ENCODE measurements at places on chromosomes 16 and 17.

GRCh38 chr17:31008374-31009041 is 37.7 kb downstream of the RNF135 start:
- DNase-seq, result peak; percentile 57

DNA sequence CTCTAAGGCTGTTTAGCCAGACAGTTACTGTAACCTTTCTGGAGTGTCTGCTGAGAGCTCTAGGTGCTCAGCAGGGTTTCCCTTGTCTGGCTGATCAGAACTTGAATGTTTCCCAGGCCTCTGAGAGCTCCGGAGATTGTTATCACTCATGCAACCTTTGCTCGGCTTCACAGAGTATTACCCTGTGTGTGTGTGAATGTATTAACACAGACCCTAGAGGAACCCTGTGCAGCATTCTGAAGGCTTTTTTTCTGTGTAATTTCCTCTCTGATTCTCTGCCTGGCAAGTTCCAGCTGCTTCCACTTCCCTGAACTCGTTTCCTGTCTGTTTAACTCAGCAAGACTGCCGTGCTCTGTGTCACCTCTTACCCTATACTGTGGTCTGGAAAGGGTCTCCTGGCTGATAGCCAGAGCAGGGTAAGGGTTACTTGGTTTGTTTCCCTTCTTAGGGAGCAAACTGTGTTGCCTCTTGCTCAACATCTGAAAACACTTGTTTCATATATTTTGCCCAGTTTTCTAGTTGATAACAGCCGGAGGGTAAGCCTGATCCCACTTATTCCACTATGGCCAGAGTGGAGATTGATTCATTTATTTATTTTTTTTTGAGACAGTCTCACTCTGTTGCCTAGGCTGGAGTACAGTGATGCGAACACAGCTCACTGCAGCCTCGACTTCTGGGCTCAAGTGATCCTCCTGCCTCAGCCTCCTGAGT is 21.7 kb downstream of the PRMT7 start:
- DNase-seq, result no peak

DNA sequence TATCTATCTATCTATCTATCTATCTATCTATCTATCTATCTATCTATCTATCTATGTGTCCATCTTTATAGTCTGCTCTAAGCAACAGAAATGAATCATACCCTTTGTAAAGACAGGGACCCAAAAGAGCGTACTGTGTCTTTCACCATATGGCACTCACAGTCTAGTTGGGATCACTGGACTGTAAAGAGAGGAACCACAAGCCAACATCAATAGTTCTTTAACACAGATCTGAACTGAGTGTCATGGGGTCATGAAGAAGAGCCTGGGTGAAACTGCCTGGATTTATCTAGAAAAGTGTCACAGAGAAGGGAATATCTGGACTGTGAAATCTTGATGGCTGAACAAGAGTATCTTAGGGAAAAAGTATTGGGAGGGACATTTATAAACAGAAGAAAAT is 619.1 kb upstream of the SOX9 start:
- DNase-seq, result no peak

DNA sequence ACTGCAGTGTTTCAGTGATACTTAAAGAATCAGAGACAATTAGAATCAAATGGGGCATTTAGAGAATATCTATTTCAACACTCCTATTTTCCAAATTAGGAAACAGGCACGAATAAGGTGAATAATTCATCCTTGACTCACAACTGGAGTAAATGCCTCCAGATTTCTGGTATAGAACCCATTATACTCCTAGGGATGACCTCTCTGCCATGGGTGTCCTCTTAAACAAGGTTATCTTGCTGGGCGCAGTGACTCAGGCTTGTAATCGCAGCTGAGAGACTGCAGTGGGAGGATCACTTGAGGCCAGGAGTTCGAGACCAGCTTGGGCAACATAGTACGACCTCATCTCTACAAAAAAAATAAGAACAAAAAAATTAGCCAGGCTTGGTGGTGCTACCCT is 139.8 kb upstream of the ELAC2 start:
- no peak for DNase-seq

- no peak for DNase-seq
Measured at GRCh38 chr16:68086336-68086841, 1.2 kb downstream of the NFATC3 start.

DNA sequence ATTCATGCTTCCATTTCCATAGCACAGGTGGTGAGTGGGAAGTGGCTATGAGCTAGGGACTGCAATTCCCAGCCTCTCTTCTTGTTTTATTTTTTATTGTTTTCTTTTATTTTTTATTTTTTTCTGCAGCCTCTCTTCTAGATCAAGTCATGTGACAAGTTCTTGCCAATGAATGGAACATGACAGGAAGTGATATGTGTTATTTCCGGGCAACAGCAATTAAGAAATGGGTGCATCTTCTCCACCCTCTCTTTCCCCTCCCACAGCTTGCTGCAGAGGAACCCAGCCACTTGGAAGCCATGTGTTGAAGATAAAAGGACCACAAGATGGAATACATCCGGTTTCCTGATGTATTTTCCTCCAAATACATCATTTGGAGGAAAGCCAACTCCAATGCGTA is 23.6 kb downstream of the IRX5 start:
- no peak for DNase-seq

- no peak for DNase-seq
Measured at GRCh38 chr16:55817236-55817912, 15.5 kb downstream of the CES1 start.

DNA sequence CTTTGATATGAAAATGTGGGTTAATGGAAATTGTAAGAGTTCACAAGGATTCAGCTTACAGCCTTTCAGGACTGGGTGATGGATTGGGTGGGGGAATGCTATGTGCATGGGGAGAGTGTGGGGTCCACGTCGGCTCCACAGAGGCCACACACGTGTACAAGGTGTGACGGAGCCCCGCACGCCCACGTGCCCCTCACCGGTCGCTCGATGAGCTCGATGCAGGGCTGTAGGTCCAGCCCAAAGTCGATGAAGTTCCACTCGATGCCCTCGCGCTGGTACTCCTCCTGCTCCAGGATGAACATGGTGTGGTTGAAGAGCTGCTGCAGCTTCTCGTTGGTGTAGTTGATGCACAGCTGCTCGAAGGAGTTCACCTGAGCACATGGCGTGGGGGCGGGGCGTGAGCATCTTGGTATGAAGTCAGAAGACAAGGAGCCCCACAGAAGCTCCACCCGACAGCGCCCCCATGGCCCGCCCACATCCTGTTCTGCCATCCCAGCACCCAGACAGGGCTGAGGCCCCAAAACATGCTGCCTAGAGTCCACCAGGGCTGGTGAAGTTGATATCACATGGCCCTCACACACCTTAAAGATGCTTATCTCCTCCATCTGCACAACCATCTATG is 99.1 kb downstream of the MYH11 start:
- DNase-seq, result no peak

- no peak for DNase-seq
Measured at GRCh38 chr16:70760221-70760620, 40.7 kb downstream of the VAC14 start.

DNA sequence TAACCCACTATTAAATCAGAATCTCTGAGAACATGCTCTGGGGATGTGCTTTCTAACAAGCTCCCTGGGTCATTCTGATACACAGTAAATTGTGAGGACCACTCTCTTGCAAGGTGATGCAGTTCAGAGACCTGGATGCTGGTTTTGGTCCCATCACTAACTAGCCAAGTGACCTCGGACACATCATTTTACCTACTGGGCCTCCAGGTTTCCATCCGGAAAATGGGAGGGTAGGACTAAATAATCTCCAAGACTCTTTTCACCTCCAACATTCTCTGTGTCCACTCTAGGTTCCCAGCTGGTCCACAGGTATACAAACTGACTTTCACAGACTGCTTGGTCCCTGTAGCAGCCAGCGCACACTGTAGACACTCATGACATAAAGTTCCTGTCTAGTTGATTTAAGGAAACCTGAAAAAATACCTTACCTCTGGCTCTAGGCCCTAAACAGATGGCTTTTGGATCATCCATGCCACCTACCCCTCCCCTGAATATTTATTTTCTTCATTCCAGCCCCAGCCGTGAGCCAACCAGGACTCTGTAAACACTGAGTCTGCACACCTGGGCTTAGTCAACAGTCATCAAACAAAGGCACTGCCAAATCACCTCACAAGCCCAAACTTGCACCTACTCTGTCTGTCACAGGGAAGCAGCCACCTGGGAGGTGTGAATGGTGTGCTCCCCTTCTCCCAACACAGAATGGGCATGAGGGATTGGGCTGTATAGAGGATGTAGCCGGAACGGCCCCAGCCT is 51.3 kb upstream of the MRPS23 start:
- DNase-seq, result no peak

GRCh38 chr16:1532081-1532760 is 1.2 kb upstream of the TMEM204 start:
- DNase-seq, result no peak

DNA sequence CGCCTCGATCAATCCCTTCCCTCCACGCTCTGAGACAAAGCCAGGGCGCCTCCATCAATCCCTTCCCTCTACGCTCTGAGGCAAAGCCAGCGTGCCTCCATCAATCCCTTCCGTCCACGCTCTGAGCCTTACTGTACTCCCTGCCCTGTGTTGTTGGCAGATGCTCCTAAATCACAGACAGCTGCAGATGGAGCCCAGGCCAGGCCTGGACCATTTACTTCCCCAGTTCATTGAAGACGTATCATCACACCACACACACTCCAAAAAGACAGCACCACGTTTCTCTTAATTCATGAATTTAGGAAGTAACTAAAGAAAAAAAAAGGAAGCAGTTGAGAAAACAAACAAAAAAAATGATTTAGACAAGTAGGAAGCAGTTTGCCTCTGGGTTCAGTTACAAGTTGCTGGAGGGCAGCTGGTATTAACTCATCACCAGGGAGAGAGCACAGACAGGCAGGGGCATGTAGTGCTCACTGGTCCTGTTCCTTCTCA is 7.4 kb upstream of the CD300LD start:
- DNase-seq, result no peak

DNA sequence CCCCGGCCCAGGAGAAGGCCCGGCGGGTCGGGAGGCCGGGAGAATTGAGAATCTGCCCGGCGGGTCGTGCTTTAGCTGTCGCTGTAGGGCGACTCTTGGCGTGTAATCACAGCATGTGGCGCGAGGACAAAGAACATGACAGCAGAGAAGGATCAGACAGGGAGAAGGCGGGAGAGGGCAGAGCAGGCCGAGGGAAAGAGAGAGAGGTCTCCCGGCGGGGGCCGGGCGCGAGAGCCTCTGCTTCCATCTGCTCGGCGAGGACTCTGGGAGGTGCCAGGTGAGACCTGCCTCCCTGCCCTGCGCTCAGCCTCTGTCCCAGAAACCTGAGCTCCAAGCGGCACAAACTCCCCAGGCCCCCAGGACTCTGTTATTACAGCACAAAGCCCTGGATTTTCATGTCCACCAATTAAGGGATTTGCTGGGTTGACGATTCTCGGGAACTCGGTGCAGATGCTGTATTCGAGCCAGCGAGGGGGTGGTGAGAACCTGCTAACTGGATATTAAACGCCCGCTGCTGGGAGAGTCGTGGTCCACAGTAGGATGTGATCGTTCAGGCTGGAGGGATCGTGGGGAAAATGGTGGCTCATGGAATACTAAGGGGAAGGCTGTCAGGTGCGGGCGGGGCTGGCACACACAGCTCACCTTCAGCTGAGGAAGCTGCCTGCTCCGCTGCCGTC is 172.0 kb upstream of the CIBAR2 start:
- no peak for DNase-seq

GRCh38 chr16:77732241-77732946 is 10.1 kb downstream of the NUDT7 start:
- DNase-seq, result no peak

- no peak for DNase-seq
Measured at GRCh38 chr16:27935076-27935475, 128.4 kb downstream of the GSG1L start.

- no peak for DNase-seq
Measured at GRCh38 chr16:84159007-84159406, 13.9 kb downstream of the DNAAF1 start.

DNA sequence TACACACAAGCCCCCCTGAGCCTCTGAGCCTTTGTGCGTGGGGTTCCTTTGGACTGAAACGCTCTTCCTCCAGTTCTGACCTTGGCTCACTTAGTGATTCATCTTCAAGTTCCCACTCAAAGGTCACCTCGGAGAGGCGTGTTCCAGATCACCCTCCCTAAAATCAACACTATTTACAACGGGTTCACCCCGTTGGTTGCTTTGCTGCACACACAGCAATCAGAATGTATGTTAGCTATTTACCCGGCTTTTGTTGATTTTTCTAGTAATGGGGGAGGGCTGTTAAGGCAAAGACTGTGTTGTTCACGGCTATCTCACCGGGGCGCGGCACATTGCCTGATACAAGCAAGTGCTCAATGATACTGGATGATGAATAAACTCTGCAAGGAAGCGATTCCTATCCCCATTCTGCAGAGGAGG is 977 bp downstream of the NAGPA start:
- no peak for DNase-seq

DNA sequence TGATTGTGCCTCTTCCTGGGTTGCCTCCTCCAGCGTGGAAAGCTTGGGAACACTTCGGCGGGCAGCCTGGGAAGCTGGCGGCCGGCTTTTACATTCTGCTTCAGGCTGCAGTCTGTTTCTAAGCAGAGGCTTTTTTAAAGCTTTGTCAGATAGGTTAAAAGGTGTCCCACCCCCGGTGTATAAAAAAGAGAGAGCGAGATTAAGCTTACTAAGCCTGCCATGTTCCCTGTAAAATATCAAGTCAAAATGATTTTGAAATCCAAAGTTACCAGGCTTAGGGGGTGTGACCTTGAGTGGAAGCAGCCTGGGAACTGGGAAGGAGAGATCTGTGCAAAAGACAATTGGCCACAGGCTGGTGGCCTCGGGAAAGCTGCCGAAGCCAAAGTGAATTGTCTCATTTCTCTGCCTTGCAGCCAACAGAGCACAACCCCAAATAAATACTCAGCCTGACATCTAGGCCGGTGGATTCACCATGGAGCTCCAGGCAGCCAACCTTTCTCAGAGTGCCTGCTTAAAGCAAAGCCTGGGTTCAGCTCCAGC is 254.5 kb downstream of the FTO start:
- no peak for DNase-seq

DNA sequence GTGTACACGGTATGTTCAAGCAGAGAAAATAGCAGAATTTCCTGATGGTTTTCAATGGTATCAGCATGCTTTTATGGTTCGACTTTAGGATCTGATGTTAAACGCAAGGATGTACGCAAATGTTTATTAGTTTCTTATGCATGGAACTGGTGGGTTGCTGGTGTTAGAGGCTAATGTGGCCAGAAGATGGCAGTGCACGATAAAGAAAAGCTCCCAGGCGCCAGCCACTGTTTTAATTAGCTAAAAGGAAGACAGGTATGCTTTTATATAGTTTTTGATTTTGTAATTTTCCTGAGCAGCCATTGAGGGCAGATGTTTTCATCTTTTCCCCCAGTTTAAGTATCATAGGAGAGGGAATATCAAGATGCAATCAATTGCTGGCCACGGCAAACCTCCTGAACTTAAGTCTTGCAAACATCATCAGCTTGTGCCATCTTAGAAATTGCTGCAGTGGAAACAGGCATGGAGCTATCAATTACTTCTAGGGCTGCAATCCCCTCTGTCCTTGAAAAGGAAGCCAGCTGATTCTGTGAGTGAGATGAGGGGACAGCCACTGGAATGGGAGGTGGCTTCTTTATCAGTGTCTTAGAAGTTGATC is 648.5 kb upstream of the RBFOX1 start:
- no peak for DNase-seq

All from effector memory CD8-positive, alpha-beta T cell (primary cell).